ENCODE measurements at places on chromosomes 2 and 18. TPM values are rescaled to one million over a fixed set of nuclear protein-coding genes. Genes with fewer than 3 reads are reported as not detected.

CHST9 gene
- total RNA-seq, result 1.3 TPM

IL1RL1 gene
- not detected for total RNA-seq

C1QL2 gene
- total RNA-seq, result not detected

LIPT1 gene
- total RNA-seq, result 9.1 TPM

Data from neural progenitor cell (in vitro differentiated cells).